Foreskin fibroblast (primary cell): ENCODE measurements at places on chromosomes 2 and 18.

DNA sequence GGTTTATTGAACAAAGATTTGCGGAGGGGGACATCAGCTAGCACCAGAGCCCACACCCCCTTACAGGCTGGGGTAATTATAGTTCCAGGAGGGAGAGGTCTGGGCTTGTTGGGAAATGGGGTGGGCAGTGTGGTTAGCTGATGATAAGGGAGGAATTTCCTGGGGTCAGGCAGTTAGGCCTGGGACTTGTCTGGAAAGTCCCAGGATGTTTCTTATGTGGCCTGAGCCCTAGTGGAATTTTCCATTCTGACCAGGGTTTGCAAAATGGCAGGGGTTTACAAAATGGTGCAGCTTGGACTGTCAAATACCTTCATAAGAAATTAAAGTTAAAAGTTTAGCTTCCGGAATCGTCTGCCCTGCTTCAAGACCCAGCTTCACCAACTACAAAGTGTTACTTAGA, 199.1 kb downstream of the FBXO15 start:
- DNase-seq, result peak; percentile 25

GRCh38 chr2:195543902-195544894, 112.8 kb upstream of the SLC39A10 start:
- DNase-seq, result peak; percentile 58

- peak; percentile 56 for DNase-seq
Measured at GRCh38 chr2:159399716-159400415, 113.4 kb upstream of the WDSUB1 start.

DNA sequence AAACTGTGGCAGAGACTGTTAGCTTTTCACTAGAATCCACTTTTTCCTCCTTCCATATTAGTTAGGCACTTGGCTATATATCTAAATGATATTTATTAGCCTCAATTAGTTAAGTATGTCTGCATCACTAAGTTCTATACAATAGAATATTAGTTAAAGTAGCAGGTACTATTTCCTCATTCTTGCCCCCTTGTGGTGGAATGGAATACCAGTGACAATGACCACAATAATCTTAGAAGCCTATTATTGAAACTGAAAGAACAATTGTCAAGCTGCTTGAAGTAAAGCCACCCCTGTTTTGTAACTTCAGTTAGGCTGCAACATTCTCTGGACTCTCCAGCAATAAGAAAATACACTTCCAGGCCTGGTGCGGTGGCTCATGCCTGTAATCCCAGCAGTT, 476.3 kb upstream of the VWC2L start:
- peak; percentile 36 for DNase-seq

DNA sequence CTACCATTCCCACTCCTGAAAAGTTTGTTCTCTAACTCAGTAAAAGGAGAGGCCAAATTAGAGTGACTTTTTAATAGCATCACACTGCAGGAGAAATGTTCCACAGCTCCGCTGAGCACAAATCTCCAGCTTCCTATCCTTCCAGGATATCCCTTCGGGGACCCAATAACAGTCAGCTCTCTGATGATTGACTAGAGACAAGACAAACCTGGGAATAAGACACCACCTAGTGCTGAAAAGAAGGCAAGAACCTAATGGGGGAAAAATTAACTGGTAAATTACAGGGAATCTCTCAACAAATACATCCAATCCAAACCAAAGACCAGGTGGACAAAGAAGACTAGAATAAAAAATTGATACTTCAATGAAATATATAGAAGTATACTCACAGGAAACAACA, 977.1 kb upstream of the SOX11 start:
- DNase-seq, result no peak

DNA sequence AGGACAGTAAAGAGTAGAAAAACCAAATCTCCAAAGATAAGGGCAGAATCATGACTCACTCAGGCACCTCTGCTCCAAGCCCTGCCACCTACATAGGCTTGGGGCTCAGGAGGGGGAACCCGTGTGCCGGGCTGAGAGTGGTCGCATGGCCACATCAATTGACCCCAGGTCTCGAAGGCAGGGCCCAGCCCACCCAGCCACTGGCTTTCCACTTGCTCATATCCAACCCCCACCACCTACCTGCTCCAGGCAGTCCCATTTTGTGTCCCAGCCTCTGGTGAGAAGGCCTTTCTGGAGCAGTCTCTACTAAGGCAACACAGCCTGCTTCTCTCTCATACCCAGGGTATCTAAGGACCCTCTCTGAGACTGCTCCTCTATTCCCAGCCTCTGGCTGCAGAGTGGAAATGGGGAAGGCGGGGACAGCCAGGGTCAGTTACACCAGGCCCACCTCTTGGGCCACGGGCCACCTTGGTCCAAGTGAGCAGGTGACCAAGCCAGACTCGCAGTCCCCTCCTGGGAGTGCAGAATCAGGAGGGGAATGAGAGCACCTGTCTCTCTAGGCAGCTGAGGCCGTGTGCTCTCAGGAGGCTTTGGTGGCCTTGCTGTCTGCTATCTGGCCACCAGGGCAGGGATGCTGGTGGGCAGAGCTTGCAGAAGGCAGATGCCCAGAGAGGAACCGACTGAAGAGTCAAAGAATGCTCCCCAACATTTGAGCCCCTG, 20.8 kb downstream of the TFCP2L1 start:
- DNase-seq, result no peak

GRCh38 chr2:148258124-148258523, 237.2 kb downstream of the MBD5 start:
- no peak for DNase-seq

DNA sequence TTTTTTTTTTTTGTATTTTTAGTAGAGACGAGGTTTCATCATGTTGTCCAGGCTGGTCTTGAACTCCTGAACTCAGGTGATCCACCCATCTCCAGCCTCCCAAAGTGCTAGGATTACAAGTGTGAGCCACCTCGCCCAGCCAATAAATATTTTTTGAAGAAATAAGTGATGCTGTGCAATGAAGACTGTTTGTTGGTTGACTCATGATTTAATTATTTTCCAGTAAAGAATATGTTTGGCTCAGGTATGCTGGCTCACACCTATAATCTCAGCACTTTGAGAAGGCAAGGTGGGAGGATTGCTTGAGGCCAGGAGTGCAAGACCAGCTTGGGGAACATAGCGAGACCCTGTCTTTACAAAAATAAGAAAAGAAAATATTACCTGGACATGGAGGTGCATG, 41.8 kb upstream of the LPIN2 start:
- DNase-seq, result no peak

GRCh38 chr2:224136396-224136795, 97.3 kb upstream of the SERPINE2 start:
- DNase-seq, result no peak

- DNase-seq, result no peak
Measured at GRCh38 chr18:68283834-68284233, 431.1 kb downstream of the TMX3 start.

- DNase-seq, result no peak
Measured at GRCh38 chr2:171553858-171554257, 31.6 kb downstream of the CYBRD1 start.

DNA sequence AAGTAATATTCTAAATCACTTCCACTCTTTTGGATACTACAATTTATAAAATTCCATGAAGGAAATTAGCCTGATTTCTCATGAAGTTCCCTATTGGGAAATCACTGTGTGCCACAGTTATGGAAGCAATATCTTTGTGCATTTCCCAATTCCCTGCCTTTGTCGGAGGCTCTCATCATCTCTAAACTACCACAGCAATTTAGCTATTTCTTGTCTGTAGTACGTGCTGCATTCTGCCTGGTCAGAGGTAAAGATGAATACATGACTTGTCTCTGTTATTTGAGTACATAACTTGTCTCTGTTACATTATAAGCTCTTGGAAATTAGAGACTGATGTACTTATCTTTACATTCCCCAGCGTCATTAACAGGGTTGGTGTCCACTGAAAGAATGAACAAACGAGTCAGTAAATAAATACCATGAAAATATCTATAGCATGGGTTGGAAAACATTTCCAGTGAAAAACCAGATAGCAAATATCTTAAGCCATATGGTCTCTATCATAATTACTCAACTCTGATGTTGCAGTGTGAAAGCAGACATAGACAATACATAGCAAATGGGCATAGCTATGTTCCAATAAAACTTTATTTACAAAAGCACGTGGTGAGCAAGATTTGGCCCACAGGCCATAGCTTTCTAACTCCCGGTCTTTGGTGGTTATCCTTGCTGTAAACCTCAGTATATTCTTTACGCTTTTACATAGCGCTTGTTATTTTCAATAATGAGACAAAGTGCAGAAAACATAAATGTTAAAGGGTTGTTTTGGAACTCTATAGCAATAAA, 78.8 kb downstream of the BCL2 start:
- no peak for DNase-seq

DNA sequence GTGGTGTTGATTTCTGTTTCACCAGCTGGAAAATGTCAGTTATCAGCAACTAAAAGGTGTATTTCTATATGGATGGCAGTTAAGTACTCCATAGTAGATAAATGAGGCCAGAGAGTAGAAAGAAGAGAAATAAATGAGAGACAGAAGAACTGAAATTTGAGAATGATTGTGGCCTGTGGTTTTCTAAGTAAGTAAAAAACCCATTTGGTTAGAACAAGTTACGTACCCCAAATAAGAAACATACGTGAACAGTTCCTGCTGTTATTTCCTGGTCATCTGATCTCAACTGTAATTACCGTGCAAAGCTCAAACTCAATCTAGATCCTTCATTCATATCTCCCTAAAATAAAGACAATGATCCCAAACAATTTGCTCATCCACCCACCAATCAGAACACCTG, 181.3 kb downstream of the PID1 start:
- DNase-seq, result peak; percentile 71
